ENCODE measurements at places on chromosomes 12 and 14.
A peak's percentile ranks its signal among the peaks of the same experiment; 100 is the strongest.

- DNase-seq = no peak
Observed at GRCh38 chr14:103050935-103051334, 6.4 kb downstream of the CDC42BPB start.

DNA sequence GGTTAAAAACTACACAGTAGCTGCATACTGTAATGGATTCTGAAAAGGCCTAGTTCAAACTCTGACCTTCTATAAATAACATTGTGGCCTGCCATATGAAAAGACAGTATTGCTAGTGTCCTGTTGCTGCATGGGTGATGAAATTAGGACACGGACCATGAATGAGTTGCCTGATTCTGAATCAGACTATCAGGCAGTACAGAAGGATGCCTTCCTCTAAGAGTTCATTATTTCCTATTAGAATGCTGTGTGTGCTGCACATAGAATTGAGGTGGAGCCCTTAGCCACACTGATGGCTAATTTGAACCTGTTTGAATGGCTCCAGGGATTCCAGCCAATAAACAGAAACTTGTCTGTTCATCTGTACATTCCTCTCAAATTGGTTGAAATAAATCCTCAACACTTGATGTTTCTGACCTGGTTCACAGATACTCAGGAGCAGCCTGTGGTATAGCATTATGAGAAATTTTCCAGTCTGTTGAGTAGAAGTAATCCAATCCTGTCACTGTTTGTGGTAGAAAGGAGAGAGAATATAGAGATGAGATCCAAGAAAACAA lies 483.2 kb downstream of the APAF1 start:
- no peak for DNase-seq

GRCh38 chr12:109925185-109925840 lies 25.2 kb downstream of the TCHP start:
- no peak for DNase-seq

- peak; percentile 59 for DNase-seq
Observed at GRCh38 chr12:122023339-122024131, 1.9 kb downstream of the BCL7A start.

DNA sequence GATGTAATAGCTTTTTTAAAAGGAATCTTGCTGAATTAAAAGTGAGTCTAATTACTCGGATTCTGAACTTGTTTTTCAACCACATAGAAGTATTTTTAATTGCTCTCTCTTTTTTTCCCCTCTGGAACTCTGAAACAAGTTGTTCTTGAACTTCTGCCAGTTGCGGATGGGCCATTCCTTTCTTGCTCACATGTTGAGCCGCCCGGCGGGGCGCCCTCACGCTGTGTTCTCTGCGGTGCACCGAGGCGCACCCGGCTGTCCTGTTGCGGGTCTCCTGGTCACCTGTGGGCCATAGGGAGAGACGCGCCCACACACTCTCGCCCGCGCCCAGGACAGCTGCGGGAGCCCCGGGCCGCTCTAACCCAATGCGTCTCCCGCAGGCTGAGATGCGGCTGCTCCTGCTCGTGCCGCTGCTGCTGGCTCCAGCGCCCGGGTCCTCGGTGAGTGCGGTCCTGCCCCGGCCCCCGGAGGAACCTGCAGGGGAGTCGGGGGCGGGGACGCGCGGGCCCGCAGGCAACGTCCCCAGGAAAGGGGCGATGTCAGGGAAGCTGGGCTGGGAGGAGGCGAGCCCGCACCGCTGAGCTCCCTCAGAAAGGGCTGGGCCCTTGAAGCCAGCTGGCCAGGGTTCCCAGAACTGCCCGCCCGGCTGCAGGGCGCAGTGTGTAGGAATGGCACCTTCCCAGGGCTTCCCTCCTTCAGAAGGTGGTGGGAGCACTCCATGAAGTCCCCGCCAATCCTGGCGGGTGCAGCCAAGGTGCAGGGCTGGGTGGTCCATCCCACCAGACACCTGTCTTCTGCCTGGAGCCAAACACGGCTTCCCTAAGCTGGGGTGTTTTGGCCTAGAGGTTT lies 2.3 kb downstream of the PAPLN start:
- peak; percentile 44 for DNase-seq

Data from umbilical cord (tissue), 2 donors.